Fibroblast of skin of scalp (primary cell): ENCODE measurements at places on chromosomes 3 and 15.

- no peak for DNase-seq
Observed at GRCh38 chr3:123348471-123349200, 100.3 kb downstream of the ADCY5 start.

DNA sequence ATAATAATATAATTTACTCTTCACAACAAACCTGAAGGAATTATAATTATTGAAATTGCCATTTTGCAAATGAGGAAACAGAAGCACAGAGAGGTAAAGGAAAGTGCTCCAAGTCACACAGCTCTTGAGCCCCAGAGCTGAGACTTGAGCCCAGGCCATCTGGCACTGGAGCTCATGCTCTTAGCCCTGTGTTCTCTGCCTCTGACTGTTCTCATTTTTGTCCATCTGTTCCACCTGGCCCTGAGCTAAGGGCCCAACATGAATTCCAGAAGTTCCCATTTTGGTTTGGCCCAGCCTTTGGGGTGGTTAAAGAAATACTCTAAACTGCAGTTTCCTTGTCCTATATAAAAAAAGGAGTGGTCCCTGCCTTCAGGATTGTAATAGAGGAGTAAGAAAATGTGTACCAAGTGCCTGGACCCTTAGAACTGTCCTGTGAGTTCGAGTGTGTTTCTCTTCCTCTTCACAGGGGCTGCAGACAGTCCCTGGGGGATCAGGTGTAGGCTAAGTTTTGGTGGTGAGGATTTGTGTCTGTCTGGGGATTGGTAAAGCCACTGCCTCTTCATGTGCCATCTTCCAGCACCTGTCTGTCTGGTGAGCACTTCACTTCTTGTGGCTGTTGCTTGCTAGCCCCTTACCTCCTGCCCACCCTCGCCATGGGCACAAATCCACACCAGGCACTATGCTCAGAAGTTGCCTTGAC lies 91.8 kb downstream of the DNAJB8 start:
- DNase-seq, result no peak

DNA sequence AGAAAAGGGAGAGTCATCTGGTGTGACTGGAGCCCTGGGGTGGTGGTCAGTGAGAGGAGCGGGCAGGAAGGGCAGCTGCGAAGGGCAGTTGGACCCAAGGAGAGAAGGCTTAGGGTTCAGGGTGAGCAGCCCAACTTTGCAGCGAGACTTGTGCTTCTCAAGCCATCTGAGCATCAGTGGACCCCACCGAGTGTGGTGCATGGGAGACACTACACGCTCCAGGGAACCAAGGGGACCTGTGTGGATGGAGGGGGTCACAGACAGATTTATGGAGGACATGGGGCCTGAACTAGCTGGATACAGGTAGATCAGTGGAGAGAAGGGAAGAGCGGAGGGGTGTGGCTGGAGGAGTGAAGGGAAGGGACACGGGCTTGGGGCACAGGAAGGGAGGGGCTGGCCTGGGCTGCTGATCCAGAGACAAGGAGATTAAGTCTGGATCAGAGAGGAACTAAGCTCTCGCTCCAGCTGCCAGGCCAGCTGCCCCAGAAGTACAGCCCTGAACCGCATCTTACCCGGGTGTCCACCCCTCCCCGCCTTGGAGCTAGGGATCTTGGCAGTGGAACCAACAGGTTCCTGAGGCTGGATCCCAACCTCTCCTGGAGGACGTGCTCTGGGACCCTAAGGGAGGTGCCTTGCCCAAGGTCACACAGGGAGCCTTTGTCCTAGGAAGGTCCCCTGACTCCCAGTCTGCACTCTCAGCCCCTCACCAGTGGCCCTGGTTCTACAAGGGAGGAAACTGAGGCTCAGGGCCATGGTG lies 120.5 kb downstream of the CORO2B start:
- no peak for DNase-seq

- no peak for DNase-seq
Observed at GRCh38 chr3:68424796-68425460, 507.4 kb downstream of the TAFA4 start.
